Central memory CD8-positive, alpha-beta T cell (primary cell): ENCODE measurements at places on chromosomes 6 and 20.

- DNase-seq, result no peak
These were observed 72.6 kb upstream of the ZNF184 start for GRCh38 chr6:27545271-27546046.

DNA sequence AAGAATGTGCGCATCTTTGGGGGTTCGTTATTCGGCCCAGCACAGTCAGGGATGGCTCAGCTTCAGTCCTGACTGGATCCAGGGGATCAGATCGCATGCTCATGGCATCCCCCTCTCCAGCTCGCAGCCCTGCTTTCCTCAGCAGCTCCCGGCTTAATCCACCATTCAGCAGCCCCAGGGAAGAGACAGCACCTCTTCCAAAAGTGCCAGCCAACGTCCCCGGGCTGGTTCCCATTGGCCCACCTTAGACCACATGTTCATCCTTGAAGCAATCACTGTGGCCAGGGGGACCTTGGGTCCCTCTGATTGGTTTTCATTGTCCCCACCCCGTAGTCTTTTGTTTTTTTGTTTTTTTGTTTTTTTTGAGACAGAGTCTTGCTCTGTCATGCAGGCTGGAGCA lies 188.7 kb downstream of the ZMYND8 start:
- DNase-seq, result no peak

DNA sequence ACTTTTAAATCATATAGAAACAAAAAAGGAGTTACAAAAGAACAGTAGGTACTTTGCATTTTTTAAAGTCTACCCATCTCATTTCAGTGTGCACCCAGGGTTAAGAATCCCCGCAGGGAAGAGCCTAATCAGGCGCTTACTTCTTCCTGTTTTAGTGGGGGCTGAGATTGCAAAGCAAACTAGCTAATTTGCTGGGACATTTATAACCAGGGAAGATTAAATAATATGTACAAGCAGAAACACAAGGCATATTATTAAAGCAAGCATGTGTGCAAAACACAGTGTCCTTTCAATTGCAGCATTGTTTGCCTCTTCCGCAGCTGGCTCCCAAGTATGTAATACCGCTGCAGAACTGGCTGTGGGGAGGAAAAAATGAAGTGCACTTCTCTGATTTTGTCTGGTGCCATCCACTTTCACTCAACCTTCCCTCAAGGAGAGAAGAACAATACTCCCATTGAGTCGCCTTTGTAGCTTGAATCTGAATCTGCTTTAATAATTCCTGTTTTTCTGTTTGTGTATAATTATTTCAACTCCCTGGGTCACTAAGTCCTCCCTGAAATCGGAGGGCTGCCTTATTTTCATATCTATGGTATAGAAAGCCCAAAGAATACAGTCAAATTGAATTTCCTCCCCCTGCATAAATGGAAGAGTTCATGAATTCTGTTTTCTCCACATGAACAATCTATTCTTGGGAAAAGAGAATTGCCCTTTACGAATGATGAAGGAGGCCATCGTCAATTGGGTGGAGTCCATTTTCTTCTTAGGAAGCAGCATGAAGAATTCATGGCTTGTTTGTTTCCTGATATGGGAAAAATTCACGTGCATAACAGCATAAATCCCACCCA lies 23.3 kb upstream of the BCAS1 start:
- DNase-seq, result no peak

DNA sequence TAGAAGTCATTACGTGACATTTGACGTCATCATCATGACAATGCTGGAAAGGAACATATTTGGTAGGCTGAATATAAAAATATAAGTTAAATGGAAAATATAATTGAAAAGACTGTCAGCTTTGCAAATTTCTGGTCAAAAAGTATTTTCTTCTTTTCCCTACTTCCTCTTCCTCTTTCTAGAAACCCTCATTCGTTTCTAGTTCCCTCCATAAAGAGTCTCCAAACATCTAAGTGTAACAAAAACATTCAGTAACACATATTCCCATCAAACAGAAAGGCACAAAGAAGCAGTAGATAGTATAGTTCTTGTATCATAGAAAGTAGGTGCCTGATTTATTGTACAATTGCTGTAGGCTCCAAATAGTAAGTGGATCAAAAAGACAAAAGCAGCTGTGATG lies 150.8 kb upstream of the FAM83B start:
- no peak for DNase-seq

- no peak for DNase-seq
These were observed 35.5 kb downstream of the DHX35 start for GRCh38 chr20:38997622-38998021.

GRCh38 chr20:36866681-36867495 lies 9.1 kb upstream of the TLDC2 start:
- DNase-seq, result no peak

GRCh38 chr6:169473663-169474062 lies 220.0 kb upstream of the THBS2 start:
- DNase-seq, result no peak

DNA sequence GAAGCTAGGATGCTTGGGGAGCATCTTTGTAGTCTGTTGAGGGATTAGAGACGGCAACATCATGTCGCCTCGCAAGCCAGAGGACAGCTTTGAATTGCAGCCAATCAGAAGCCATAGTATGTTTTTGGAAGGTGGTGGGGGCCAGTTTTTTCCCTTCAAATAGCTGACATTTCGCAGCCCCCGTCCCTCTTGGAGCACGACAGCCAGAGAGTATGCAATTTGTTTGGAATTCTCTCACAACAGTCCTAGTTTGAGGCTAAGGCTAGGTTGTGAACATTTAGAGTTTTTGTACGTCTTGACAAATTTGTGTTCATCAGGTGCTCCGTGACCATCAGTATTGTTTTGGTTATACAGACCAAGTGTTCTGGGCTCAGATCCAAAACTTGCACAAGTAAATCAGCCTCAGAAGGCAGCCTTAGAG lies 83.3 kb downstream of the PLCB1 start:
- DNase-seq, result no peak

- DNase-seq, result no peak
These were observed 66.9 kb upstream of the KCNK16 start for GRCh38 chr6:39389484-39389767.

- DNase-seq, result no peak
These were observed 49.8 kb downstream of the MAP3K7 start for GRCh38 chr6:90537027-90537426.

GRCh38 chr6:83062225-83062624 lies 3.4 kb downstream of the UBE3D start:
- no peak for DNase-seq

GRCh38 chr6:5995949-5996713 lies 10.6 kb downstream of the NRN1 start:
- DNase-seq, result no peak

DNA sequence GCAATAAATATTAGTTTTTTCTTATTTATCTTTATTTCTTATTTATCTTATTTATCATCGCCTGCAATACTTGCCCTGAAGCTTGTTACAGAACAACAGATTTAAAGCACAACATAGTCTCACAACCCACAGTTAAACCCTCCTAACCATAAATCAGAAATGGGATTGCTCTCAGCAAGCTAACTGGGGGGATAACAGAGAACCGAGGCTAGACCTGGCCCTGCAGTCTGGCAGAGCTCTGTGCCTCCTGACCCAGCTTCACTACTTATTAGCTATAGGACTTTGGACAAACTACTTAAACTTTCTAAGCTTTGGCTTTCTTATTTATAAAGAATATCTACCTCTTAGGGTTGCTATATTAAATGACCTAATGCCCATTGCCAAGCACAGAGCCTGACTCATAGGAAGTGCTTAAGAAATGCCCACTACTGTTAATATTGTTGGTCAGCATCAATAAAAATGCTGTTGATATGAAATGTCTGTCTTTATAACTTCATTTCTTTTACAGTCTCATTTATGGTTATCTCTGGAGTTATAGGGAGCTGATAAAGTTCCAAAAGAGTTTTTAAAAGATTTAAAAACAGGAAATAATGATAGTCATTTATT lies 87.9 kb upstream of the BEND6 start:
- no peak for DNase-seq

DNA sequence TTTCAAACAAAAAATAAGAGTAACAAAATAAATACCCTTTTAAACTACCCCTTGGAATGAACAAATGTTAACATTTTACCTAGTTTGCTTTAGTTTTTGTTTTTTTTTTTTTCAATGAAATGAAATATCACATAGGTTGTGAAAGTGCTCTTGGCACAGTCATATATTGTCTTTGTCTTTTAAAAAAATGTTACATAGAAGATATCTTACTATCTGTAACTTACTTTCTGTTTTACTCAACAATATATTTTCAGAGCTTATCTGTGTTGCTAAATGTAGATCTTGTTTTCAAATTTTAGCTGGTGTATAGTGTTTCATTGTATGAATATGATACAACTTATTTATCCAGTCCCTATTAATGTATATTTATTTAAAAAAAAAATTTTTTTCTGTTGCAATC lies 8.6 kb downstream of the CEP57L1 start:
- no peak for DNase-seq

GRCh38 chr6:21323577-21323976 lies 270.0 kb upstream of the SOX4 start:
- no peak for DNase-seq

- DNase-seq, result no peak
These were observed 49.5 kb upstream of the CCN6 start for GRCh38 chr6:112004201-112005012.

GRCh38 chr20:58308680-58309527 lies 611 bp upstream of the RAB22A start:
- DNase-seq, result peak; percentile 43

DNA sequence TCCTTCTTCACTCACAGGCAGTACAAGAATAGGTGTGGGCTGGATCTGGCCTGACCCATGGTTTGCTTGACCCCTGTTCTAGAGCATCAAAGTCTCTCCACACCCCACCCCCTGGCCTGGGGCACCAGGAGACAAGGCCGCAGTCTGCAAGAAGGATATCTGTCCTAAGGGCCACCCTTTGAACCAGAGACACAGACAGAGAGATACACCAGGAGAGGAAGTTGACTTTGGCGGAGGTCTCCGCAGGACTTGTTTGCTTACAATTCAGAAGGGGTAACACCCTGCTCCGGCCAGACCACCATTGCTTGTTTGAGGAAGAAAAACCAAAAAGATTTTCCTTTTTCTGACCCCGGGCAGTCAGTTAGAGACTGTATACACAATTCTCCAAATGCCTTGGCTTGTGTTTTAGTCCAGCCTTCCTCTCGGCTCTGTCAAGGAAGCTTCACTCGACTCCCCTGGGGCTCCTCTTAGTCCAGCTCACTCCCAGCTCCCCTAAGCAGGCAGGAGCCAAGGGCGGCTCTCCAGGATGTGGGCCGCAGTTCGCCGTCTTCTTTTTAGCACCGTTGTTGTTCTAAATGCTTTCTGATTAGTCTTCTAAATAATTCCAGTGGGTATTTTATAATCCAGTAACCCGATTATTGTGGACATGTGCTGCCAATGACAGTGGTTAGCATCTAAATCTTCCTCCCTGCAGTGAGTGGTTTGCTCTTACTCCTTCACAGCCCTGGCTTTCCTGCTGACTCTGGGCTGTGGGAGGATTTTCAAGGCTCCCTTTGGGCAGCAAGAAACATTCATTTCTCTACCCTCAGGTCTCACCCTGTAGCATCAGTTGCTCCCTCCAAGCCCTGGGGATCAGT lies 58.6 kb upstream of the MRPS10 start:
- DNase-seq, result no peak

DNA sequence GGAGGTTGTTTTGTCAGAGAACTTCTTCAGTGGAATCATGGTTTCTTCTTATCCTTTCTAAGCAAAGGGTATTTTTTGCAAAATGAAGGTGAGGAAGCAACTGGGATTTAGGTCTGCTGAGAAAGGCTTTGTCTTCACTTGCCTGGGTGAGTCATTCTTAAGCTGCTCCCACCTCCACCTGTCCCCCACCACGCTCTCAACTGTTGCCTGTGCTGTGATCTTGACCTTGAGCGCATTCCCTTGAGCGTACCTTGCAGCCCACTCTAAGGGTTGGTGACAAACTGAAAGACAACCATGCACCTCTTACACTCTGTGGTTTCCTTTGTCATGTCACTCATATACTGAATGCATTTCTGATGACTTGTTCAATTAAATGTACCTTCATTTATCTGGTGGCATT lies 641.1 kb downstream of the RNF144B start:
- DNase-seq, result no peak

DNA sequence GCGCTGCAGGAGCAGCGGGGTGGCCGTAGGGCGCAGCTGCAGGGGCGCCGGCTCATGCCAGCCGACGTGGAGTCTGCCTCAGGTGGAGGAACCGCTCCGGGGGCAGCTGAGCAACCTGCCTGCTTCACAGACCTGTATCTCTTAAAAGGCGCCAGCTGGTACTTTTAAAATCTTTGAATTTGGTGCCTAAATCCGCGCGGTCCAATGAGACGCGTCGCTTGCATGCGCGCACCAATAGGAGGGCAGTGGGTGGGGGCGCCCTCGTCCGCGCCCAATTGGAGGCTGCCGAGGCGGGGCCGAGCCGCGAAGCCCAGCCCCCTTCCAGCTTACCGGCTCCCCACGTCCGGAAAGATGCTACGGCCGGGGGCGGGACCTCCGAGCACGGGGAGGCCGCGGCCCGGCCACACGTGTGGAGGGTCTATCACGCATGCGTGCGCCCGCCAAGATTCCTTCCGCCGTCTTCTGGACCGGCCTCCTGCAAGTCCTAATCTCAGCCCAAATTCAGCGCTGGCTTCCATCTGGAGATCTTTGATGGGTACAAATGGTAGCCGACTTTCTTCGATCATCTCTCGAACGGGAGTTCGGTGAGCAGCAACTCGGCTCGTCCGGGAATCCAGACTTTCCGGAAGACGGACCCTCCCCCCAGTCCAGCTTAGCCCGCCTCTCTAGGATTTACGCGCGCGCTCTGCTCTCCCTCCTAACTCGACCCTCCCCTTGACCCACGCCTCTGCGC lies at the start of gene FBXO5:
FBXO5 (minus strand) TSS at position 138 of the 733 bp plus-strand sequence; CDS start at position 56, 82 bp downstream.
- peak; percentile 96 for DNase-seq

DNA sequence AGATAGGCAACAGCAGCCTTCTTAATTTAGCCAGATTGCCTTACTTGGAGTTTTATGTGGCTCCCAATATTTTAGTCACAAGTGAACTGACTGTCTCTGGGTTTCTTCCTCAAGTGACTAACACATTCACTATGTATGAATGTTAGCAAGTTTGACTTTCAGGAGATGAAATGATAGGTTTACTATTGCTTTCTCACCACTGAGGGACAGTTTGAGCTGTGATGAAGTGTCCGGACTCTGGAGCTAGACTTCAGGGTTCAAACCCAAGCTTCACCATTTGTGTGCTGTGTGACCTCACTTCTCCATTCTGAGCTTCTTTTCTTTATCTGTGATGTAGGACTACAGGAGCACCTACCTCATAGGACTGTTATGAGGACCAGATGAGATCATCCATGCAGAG lies 8.2 kb downstream of the DHX35 start:
- DNase-seq, result no peak

- DNase-seq, result no peak
These were observed 65.0 kb upstream of the SIRPG start for GRCh38 chr20:1722513-1723050.
